Activated CD4-positive, alpha-beta T cell treated with anti-CD3 and anti-CD28 coated beads, Interleukin-2, amount 10 ng/mL, durations not matched to agents 24 days and 14 days (primary cell): ENCODE measurements at places on chromosomes 6 and 20.

DNA sequence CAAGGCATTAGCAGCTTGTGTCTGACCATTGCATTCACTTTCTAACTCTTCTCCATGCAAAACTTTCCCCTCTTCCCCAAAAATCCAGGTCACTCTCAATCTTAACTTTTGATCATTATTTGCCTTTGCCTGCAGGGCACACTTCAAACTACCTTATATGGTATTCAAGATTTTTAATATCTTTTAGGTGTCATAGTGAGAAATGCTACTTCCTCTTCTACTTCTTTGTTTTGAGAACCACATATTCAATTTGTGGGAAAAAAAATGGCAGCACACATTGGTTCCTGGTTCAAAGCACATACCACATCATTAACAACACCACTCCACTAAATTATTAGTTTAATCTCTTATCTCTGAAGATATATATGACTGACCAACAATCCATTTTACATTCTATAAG, 1267.0 kb upstream of the CITED2 start:
- DNase-seq: no peak

- no peak for DNase-seq
These were observed 9.9 kb upstream of the RFPL4B start for GRCh38 chr6:112337209-112337638.

DNA sequence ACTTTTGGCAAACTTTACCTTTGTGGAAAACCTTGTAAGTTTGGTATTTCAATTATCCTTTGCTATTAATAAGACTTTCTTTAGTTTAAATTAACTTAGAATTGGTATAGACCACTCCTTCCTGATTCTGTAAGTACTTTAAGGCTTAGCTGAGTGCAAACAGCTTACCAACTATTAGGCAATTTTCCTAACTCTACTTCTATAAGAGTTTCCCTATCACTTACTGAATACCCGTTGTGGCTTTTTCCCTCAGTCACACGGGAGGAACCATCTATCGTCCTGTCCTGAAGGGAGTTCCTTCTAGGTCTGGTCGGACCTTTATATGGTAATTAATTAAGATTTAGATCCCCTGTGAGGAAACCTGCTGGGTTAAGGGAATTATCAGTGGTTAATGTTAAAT, 9.6 kb downstream of the SLC35A1 start:
- no peak for DNase-seq

DNA sequence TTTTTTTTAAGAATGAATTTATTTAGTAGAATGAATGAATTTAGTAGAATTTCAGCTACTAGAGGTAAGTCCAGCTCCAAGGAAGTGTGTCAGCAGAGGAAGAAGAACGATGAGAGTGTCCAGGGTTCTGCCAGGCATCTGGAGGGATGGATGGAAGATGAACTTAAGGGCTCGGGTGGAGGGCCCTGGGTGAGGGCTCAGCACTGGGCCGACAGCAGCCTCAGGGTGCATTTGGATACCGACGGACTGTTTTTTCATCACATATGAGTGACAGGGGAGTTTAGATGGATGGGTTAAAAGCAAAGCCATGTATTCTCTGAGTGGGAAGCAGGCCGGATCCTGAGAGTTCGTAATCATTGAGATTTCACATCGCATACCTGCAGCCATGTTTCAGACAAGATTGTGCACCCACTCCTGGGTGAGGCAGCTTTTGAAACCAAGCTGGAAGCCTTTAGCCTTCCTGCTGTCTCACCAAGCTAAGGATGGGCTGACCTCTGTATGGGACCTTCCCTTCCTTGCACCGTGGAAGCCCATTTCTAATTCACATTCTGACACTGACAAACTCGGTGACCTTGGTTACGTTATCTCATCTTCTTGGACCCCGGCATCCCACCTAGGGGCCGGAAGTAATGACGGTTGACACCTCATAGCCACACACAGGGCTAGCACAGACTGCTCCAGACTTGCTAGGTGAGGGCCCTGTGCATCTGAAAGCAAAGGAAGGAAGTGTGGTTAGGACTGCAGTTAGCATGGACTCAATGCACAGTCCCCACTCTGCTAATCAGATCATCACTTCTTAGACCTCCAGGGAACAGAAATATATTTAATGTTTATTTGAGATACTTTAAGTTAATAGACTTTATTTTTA, 228.5 kb downstream of the SLC24A3 start:
- DNase-seq: no peak

DNA sequence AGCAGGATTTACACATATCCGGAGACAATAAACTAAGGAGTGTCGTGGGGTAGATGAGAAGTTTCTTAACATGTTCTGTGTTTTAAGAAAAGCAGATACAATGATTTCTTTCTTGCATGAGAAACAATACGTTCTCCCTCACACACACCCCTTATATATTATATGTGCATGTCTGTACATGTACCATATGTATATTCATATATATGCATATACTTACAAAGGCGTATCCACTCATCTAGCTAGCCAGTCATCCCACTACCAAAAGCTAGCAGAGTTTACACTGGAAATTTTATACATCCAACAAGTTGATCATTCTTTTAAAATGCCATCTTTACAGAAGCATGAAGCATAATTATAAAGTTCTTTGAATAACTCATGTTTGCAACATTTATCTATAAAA, 14.9 kb downstream of the ARG1 start:
- DNase-seq: no peak
